Activated T-cell treated with anti-CD3 and anti-CD28 coated beads, Interleukin-2, amount 50 U/mL, for 1 hour (primary cell): ENCODE measurements at places on chromosomes 2 and 18.

DNA sequence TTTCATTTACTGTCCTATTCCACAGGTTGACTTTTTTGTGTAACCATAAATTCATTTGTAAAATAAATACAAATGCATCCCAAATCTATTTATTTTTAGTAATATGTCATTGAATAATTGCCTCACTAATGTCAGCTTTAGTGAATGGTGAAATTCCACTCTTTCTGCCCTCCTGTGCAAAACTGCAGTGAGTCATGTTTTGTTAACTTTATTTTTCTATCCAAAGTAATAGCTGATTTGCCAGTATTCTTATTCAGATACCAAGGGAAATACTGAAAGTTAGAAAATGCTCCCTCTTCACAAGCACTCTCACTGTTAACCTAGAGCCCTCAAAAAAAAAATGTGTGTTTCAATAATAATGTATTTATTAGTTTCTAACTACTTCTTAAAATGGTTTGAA, 322.8 kb downstream of the RIT2 start:
- no peak for DNase-seq

DNA sequence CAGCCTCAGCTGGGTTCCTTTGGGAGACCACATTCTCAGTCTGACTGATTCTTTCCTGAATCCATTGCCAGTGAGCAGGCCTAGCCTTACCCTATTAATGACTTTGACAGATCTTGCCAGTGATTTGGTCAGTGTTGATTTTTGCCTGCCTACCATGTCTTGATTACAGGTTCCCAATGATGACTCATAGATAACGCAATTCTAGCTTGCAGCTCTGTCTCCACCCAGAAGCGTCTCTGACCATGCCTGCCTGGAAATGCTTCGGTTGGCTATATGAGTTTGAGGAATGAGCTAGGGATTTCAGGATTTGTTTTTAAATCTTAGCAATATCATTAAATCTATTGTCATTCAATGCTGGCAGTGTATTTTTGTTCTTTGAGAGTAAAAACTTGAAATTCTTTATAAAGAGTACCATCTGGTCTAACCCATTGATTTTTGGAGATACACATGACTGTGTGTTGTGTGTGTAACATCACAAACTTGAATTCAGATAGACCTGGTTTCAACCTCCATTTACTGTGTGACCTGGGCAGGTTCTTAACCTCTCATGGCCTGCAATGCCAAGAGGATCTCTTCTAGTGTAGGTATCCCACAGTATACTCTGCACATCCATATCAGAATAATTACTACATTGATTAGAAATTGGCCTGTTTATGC, 57.0 kb downstream of the CCDC150 start:
- DNase-seq: no peak

DNA sequence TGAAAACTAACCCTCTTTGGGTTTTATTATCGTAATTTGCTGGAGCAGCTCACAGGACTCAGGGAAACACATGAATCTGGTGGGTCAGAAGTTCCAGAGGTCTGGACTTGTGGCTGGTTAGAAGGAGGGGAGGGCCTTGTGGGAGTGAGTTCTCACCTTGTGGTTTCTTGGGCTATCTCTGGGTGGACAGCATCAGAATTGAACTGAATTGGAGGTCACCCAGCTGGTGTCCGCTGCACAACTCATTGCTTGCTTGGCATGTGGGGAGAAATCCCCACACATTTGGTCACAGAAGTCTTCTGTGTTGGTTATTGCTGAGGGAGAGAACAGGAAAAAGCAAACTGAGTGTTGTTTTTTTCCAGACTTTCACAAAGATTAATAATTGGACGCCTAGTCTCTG, 27.5 kb downstream of the ZNF892 start:
- DNase-seq: no peak

GRCh38 chr2:193482557-193482956, 1287.8 kb upstream of the TMEFF2 start:
- no peak for DNase-seq

DNA sequence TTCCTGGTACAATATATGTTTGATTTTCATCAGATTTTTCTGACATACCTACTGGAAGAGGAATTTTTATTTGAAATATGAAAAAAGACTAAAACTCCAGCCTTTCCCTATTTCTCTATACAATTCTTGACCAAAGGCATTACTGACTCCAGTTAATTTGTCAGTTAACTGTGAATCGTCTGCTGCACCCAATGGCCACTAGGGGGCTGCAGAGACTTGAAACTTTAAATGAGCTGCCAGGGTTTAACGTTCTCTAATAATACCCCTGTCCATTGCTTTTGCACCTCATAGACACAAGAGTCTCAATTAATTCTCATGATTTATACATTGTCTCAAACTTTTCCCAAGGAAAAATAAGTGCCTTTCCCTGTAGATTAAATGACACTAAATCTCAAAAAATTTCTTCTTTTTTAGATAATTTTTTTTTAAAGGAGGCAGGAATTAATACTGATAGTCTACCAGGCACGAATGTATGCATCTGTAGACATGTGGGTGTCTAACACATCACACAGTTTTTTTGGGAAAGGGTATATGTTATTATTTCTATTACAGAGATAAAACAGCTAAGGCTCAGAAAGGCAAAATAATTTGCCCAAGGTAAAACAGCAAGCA, 1.8 kb upstream of the ALK start:
- peak; percentile 29 for DNase-seq

- no peak for DNase-seq
Measured at GRCh38 chr2:12705230-12705629, 11.5 kb upstream of the TRIB2 start.

DNA sequence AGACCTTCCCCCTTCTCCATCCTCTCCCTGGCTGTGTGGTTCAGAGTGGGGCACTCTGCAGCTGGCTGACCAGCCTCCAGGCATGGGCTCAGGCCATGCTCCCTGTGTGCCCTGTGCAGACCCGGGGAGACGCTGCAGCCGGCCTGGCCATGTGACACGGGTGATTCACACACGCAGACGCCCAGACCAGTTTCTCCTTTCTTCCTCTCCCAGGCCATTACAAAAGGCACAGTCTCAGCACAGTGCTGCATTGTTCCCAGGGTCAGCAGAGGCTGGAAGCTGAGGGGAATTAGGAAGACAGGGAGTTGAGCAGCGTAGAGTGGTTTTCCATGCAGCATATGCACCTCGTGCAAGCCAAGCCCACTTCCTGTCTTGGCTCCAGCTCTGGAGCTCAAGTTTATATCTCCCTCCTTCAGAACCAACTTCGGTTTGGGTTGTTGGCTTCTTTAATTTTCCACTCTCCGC, 288.5 kb downstream of the TNS1 start:
- DNase-seq: no peak

- no peak for DNase-seq
Measured at GRCh38 chr2:206392118-206392517, 51.2 kb upstream of the ADAM23 start.

GRCh38 chr2:95079199-95079683, 42.4 kb downstream of the MRPS5 start:
- DNase-seq: no peak

- no peak for DNase-seq
Measured at GRCh38 chr2:214103276-214104001, 307.4 kb upstream of the VWC2L start.

- DNase-seq: no peak
Measured at GRCh38 chr2:238231809-238232208, 8.0 kb downstream of the HES6 start.

DNA sequence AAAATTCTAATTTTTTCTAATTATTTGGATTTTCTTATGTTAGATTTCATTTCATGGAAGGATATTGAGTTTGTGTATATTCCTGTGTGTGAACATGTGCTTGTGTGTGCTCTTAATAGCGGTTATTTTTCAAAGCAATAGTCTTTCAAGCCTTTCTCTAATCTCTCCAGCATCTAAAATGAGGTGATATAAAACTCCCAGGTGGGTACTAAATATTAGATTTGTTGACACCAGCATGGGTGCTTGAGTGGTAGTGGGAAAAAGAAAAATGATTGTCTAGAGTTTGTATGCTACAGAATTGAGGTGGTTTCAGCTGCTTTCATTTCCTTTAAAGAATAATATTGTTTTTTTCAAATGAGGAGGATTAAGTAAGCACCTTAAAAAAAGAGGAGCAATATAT, 296.8 kb downstream of the PARD3B start:
- DNase-seq: no peak

- no peak for DNase-seq
Measured at GRCh38 chr2:64344999-64345576, 108.9 kb upstream of the LGALSL start.

DNA sequence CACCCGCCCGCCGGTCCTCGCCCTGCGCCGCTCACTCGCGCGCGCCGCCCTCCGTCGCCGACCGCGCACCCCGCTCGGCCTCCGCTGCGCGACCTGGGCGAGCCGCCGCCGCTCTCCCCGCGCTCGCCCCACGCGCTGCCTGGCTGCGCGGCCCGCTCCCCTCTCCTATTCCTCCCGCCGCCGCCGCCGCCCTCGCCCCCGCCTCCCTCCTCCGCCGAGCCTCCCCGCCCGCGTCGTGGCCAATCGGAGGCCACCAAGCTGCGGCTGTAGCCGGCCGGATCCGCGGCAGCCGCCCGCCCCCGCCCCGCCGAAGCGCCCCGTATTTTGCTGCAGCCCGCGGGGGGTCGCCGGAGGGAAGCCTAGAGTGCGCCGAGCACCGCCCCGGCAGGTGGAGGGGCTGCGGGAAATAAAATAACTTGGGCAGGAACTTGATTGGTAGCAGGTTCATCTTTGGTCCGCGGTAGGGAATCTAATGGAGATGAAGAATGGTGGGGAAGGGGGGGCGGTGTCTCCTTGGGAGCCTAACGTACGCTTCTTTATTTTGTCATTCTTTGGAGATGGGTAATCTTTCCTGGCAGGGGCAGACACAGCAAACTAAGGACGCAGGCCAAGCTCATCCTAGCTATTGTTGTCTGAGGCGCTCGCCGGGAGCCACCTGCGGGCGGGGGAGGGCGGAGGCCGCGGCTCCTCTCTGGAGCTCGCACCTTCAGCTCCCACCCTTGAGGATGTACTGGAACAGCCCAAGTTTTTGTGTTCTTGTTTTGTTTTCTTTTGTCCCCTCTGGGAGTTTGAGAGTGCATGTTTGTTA, 1.1 kb upstream of the CDH2 start:
- DNase-seq: no peak

GRCh38 chr2:177429688-177430325, 37.2 kb downstream of the AGPS start:
- no peak for DNase-seq

- DNase-seq: no peak
Measured at GRCh38 chr18:79948719-79949411, 2.6 kb downstream of the SLC66A2 start.

GRCh38 chr18:58606236-58606635, 22.7 kb downstream of the ALPK2 start:
- DNase-seq: no peak

DNA sequence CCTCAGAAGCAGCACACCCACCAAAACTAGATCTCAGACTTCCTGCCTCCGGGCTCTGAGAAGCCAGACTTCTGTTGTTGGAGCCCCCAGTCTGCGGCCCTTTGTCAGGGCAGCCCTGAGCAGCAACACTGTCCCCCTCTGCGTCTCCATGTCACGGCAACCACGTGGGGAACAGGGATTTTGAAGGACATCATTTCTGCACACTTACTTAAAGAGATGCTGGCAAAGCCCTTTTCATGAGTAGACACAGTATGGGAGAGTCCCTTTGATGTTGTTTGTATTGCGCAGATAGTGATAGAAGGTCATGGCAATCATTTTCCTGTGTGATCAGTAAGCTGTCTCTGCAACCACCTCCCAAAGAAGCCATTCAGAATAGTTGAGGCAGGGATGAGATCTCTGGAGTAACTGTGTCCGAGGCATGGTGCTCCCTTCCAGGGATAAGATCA, 69.1 kb upstream of the ID2 start:
- DNase-seq: no peak

DNA sequence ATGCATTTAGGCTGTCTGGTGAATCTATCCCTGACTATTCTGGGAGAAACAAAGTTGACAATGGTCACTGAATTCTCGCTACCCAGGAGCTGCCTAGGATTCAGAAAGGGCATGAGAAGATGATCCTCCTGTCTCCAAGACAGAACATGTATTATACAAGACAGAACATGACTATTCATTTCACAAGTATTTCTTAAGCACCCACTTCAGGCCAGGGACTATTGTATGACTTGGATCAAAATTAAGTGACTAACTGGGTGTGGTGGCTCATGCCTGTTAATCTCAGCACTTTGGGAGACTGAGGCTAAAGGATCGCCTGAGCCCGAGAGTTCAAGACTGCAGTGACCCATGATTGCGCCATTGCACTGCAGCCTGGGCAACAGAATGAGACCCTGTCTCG, 235.8 kb upstream of the RAB12 start:
- DNase-seq: no peak

GRCh38 chr2:73939419-73939818, 12.7 kb downstream of the DGUOK start:
- DNase-seq: peak; percentile 44

DNA sequence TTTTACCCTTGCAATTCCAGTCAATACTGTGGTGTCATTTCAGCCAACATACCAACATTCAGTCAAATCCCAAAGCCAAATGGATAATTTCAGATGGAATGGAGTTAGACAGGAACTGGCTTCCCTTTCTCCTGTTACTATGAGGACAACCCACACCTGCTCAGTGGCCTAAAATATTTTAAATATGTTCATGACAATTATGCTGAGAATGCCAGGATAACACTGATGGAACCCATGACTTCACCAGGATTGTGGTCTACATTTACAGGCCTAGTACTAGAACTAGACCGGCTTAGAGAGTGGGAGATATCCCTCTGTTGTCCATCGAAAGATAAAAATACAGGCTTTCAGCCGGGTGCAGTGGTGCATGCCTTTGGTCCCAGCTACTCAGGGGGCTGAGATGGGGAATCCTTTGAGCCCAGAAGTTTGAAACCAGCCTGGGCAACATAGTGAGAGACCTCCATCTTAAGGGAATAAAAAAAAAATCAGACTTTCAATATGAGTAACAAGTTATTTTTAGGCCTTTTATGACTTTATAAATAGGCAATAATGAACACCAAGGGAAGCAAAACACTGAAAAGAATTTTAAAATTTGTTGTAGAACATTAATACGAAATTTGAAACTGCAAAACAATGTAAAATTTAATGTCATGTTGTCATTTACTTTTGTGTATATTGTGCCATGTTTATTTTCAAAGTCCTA, 14.2 kb downstream of the GPATCH11 start:
- no peak for DNase-seq

GRCh38 chr2:180572346-180572745, 408.1 kb upstream of the UBE2E3 start:
- no peak for DNase-seq
